NCI-H1417 treated with DMSO at 0.1 percent for 48 hours (cell line): ENCODE measurements at places on chromosomes 5 and 9.

- no peak for DNase-seq
Measured at GRCh38 chr5:172958331-172959046, 735 bp upstream of the RPL26L1 start.

DNA sequence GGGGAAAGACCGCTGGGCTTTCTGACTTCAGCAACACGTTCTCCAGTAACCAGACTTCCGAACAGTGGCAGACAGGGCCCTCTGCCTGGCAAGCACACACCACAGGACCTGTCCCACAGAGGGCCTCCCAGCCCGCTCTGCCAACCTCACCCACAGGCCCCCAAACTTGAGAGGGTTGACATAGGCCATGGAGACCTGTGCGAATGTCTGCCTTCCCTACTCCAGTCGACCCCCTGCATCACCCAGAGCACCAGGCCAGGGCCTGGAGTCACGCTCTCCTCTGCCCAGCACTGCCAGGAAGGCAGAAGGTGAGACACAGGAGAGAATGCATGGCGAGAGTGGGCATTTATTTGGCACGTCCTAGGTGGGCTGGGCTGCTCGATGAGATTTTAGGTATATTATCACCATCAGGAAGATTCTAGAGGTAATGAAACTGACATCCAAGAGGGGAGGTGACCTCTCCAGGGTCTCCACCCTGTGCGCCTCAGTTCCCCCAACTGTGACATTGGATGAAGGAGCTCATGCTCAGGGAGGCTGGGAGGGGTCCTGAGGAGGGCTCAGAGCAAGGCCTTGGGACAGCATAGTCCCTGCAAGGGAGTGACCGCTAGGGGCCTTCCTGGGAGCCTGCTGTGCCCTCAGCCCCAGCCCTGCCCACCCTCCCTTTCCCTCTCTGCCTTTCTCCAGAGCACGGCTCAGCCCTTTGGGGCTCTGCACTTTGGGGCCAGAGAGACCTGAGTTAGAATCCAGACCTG, 54.9 kb downstream of the DUSP1 start:
- no peak for DNase-seq

- no peak for DNase-seq
Measured at GRCh38 chr9:81384911-81385310, 304.4 kb downstream of the TLE1 start.

GRCh38 chr5:154755361-154756008, at the start of gene LARP1:
LARP1 (plus strand) TSS chr5:154755377; CDS start chr5:154755758, 381 bp downstream.
- DNase-seq = no peak

DNA sequence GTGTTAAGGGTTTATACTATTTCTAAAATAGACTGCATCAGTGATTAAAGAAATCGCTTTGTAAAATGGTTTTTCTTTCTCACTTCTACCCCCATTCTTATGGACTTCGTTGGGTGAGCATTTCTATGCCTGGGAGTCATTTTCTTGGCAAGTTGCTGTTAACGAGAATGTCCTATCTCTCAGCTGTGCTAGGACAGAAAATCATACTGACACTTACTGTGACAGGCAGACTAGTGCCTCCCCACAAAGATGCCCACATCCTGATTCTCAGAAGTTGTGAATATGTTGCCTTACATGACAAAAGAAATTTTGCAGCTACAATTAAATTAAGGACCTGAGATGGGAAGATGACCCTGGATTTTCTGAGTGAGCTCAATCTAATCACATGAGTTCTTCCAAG, 65.1 kb upstream of the NMUR2 start:
- no peak for DNase-seq

DNA sequence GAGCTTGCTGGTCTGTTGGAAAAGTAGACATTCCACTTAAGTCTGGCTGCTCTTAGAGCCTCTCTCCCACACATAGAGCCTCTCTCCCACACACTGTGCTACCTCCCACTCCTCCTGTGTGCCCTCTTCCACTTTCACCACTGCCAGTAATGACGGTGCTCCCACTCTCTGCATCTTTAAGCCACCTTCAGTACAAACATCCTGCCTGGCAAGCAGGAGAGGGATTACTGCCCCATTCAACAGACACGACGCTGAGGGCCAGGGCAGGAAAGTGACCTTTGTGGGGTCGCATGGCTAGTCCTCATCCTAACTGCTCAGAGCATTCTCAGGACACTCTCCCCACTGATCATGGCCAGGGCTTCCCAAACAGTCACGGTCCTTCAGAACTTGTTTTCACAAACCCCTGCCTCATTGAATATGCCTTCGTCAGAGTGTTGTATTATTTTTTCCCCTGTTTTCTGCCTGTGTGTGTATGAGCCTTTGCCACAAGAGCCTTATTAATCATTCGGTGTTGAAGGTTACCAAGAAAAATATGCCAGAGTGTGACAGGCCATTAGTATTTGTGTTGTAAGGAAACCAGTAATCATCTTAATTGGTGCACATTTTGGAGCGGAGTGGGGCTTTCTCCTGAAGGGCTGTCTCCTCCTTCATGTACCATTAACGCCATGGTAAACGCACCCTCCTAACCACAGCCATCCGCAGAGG, 87.1 kb upstream of the SAP30L start:
- DNase-seq = peak; percentile 73

DNA sequence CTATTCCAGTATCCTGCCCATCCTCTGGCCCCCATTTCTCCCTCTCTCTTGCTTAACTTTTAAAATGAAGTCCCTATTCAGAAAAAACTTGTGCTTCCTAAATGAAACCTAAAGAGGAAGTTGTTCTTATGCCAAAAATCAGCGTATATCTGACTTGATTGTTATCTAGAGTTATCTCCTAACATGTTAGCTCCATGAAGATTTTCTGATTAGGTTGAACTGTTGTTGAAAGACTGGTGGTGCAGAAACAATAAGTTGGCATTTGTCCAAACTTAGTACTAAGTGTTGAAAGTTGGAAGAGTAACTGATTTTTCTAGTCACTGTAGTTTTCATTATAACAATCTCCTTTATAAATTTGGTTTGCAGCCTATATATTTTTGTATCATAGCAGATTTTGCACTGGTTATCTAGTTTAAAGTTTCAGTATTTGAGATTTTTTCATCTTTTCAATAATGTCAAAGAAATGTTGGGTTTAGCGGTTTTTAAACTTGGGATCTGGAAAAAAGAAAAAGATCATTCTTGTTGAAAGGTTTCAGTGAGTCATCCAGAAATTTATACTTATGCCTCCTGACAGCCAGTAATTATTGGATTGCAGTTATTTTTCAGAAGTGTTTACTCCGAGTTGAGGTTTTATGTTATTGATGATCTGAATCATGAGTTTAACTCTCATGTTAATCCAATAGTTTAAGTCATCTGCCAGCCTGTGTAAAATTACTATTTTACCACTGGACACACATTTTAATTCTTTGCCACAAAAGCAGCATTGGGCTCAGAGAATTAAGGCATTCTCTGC, 60.6 kb downstream of the PAM start:
- no peak for DNase-seq
